NCI-H774 (cell line): ENCODE measurements at places on chromosomes 16 and 17.

- no peak for DNase-seq
Measured at GRCh38 chr17:66966704-66967418, 2.4 kb downstream of the CACNG4 start.

DNA sequence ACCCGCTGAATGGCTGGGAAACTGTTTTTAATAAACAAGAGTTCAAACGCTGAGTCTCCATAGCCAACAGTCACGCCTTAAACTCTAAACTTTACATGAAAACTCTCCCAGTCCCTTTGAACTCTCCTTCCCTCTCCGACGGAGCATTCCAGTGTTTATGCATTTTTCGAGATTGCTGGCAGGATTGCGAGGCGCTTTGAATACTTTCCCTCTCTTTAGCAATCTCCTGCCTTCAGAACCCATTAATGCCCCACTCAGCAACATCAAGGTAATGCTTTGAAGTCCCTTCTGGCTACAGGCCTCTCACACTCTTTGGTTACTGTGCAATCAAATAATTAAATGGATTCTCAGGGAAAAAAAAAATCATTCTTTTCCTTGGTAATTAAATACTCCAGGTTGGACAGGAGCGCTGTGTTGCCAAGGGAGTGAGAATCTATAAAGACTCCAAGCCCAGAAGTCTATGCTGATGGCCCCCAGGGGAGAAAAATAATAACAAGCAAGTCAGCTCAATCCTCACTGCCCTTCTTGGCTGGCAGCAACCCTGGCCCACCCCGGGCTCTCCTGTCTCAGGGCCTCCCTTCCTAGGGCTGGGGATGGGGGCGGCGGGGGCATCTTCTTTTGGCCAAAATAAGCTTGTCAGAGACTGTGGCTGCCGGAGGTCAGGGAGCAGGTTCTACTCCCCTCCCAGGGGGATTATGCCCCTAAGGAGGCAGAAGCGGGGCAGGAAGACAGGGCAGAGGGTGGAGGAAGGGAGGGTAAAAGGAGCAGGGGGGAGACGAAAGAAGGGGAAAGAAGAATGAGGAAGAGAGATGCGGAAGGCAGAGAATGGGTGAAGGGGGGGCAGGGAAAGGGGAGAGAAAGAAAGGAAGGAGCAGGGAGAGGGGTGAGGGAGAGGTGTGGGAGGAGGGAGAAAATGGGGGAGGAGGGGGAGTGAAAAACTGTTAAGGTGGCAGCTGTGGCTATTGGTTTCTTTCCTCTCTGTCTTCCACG lies 45.2 kb downstream of the AXIN2 start:
- DNase-seq = no peak

DNA sequence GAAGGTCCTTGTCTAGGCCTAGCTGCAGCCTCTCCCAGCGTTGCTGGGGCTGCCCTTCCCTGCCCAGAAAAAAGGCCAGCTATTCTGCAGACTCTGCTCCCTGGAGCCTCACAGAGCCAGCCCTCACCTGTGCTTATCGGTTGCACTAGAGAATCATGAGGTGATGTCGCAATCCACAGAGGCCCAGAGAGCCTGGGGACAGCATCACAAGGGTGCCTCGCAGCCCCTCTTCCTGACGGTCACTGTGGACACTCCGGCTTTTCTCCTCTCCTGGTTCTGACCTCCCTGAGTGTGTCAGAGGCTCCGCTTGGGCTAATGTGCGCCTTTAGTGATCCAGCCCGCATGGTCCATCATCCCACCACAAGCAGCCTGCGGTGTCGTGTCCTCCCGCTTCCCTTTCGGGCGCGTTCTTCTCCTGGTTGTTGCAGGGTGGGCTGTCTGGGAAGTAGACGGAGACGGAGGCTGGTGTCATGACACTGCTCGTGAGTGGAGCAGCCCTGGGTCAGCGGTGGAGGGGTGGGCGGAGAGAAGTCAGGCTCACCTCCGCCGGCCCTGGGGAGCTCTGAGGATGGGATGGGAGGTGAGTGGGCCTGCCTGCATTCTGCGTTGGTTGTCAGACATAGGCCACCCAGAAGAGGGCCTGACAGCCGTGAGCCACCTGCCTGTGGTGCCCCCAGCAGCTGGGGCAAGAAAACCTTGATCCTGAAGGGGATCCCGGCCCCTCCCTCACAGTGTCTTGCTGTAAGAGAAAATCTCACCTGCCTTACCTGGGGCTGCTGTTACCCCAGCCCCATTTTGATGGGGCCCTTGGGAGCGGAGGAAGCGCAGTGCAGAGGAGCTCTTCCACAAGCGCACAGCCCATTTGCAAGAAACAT lies 165.9 kb upstream of the CHMP6 start:
- no peak for DNase-seq

DNA sequence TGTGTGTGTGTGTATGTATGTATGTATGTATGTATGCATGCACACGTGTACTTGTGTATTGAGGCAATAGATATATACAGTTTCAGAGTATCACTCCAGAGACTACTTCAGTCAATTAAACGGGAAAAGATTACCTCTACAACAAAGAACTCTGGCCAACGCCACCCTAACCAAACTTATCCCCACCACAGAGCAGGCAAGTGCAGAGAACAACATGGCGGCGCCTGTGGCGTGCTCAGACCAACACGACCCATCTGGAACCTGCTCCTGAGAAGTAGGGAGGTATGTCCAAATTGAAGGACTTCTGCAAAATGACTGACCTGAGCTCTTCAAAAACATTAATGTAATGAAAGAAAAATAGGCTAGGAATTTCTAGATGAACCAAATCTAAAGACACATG lies 12.4 kb downstream of the USP22 start:
- DNase-seq = no peak

- DNase-seq = no peak
Measured at GRCh38 chr17:9023392-9024218, 2.3 kb downstream of the NTN1 start.

- DNase-seq = no peak
Measured at GRCh38 chr16:9518051-9518450, 426.6 kb downstream of the HAPSTR1 start.
